Pancreas (tissue), 10 donors: ENCODE measurements at places on chromosomes 12 and 14. TPM values are rescaled to one million over a fixed set of nuclear protein-coding genes. Genes with fewer than 3 reads are reported as not detected.

The RD3L gene
- not detected for total RNA-seq

- DNase-seq, result no peak
These were observed 556.6 kb downstream of the CCER1 start for GRCh38 chr12:90398285-90398836.

DNA sequence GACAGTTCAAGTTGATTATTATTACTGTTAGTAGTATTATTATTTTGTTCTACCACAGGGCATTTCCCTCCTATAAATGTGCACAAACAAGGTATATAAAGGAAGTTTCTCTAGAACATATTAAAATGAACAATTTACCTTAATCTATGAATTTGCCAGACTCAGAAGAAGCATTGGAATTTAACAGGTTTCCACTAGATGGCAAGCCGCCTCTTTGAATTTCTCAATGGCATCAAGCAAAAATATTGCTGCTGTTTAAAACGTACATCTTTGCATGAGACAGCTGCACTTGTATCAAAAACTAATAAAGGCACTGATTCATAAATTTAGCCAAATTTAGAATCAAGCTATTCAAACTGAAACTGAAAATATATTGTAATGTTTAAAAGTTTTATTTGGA, 34.6 kb upstream of the MIS18BP1 start:
- no peak for DNase-seq

DNA sequence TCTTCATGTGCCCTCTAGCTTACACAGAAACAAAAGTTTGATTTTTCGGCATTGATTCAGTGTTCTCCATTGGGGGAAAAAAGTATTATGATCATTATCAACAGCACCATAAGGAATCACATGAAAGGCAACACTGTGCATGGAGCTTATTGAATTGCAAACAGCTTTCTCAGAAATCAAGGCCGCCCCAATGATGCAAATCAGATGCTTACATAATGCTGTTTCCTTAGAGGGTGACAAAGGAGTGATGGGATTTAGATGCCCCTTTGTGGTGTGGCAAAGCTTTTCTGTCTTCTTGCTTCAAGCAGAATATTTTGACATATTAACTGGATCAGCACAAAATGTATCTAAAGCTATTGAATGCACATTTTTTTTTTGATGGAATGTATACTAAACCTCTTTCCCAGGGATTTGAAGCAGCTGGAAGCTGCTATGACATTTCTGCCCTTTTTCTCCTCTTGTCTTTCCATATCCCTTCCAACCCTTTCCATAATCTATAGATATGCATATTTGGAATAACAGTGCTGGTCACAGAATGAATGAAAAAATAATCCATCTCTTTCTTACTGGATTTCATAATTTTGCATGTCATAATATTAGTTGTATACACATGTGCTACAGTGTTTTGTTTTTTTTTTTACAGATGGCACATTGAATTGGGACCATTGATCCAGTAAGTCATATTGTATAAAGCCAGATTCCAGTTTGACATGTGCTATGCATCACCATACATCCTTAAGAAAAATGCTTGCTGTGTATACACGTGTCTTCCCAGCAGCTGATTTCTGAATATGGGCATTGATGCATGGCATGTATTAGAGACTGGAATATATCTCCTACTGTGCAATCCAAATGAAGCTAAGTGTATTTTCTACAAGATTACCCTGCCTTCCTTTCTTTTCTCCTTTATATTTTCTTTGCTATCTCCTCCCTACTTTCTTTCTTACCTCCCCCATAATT, 259.7 kb upstream of the DCN start:
- DNase-seq, result no peak

The ZNF705A gene
- not detected for total RNA-seq

The SPRYD3 gene
- total RNA-seq, result 37.4 TPM

GRCh38 chr14:101440496-101440895, 120.8 kb upstream of the DIO3 start:
- no peak for DNase-seq

The NOVA1 gene
- 1.9 TPM for total RNA-seq

The STYK1 gene
- total RNA-seq, result 0.55 TPM

The AQP6 gene
- not detected for total RNA-seq

GRCh38 chr14:89268514-89268913, 148.5 kb downstream of the FOXN3 start:
- no peak for DNase-seq

GRCh38 chr14:70186900-70187451, 1.8 kb downstream of the SLC8A3 start:
- no peak for DNase-seq

The ZNF268 gene
- total RNA-seq, result 9.8 TPM

GRCh38 chr12:16506394-16506793, 99.6 kb downstream of the LMO3 start:
- no peak for DNase-seq

DNA sequence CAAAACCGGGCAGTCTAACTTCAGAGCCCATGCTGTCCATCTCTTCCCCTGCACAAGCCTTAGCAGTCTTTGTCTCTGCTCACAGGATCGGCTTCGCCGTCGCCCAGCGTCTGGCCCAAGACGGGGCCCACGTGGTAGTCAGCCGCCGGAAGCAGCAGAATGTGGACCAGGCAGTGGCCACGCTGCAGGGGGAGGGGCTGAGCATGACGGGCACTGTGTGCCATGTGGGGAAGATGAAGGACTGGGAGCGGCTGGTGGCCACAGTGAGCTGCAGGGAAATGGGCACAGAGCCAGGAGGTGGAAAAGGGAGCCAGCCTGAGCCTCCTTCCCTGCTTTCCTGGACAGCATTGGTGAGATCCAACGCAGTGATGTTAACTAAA, 14.2 kb upstream of the CARMIL3 start:
- no peak for DNase-seq

The HOXC4 gene
- total RNA-seq, result not detected

GRCh38 chr12:24751181-24751580, 197.7 kb downstream of the BCAT1 start:
- no peak for DNase-seq

DNA sequence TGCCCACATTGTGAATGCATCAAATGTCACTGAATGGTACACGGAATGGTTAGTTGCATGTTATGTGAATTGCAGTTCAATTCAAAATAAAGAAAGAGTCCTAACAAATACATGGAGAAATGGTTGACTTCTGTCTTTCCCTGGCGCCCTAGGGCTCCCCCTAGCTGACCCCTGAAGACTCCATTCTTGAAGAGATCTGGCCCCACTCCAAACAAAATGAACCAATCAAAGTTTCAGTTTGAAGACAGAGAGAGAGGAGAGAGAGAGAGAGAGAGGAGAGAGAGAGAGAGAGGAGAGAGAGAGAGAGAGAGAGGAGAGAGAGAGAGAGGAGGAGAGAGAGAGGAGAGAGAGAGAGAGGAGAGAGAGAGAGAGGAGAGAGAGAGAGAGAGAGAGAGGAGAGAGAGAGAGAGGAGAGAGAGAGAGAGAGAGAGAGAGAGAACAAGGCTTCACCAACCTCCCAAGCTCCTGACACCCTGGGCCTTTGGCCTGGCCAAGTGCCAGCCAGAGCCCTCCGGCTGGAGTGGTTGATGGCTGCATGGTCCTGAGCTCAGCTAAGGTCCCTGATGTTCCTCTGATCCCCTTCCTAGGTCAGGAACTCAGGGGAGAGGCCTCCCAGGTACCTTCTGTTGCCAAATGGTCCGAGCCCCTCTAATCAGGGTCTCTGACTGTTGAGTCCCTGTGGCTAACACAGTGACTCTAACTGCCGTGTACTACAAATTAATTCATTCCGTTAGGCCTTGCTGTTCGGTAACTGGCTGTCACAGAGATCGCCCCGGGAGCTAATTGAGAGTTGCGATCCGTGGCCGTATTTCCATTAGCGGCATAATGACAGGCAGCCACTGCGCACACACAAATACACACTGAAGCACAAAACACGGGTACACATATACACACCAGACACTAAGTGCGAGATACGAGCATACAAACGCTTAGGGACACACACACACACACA, 188.8 kb downstream of the ESRRB start:
- DNase-seq, result no peak

The PRR4 gene
- total RNA-seq, result not detected

The MRPS35 gene
- 14.1 TPM for total RNA-seq

GRCh38 chr12:89179245-89179644, 173.1 kb downstream of the DUSP6 start:
- no peak for DNase-seq

The PPFIA2 gene
- total RNA-seq, result 0.70 TPM

- no peak for DNase-seq
These were observed 156.3 kb upstream of the PDE3A start for GRCh38 chr12:20211981-20212421.
